Fibroblast of the conjunctiva (primary cell): ENCODE measurements at places on chromosomes 12 and 14.

GRCh38 chr14:82387699-82388098 is 854.0 kb upstream of the SEL1L start:
- peak; percentile 12 for DNase-seq

GRCh38 chr14:32507029-32507984 is 178.2 kb downstream of the AKAP6 start:
- peak; percentile 89 for DNase-seq

DNA sequence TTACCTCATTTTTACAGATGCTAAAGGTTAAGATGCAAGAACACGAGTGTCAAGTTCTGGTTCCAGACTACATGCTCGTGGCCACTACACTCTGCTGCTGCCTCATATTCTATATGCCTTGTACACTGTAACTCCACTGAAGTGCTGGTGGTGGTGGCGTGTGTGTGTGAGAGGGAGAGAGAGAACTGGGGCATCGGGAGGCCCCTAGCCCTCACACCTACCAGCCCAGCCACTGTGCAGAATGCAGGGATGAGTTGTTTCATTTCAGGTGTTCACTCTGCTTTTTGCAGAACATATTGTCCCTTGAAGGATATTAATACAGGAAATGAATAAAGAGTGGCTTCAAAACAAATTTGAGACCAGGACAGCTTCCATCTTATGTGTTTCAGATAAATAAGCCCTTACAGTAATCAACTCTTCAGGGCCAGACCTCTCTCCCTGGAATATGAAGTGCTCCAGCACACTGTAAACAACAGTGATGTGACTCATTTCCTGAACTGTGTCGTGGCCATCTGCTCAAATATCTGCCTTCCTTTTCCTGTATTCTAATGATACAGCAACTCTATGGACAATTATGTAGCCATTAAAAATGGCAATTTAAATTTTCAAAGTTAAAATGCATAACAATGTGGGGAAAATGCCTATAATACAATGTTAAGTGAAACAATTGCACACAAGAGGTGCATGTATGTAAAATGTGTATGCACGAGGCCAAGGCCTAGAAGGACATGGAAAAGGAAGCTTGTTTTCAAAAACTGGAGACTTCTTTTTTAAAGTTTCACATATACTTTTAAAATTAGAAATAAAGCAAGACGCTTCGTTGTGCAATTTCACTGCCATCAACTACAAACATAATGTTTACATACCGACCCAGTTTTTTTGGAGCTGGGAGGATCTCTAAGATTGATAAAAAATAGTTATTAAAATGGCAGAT is 215.4 kb downstream of the PELI2 start:
- no peak for DNase-seq

DNA sequence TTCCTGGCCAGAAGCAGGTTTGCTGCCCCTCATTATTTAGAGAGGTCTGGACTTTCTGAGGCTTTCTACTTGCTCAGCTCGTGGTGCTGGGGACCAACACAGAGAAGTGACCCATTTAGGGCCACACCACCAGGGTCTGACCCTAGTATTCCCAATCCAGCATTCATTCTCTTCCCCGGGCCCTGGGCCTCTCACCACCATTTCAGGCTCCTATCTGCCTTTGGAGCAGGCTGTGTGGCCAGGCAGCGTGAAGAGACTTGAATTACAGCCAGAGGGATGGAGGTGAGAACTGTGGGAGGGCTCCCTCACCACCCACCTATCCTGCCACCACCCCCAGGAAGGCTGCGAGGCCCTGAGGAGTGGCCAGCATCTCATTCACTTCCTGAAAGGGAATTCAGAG is 24.6 kb downstream of the FAM222A start:
- no peak for DNase-seq

GRCh38 chr14:81105961-81106360 is 114.8 kb downstream of the GTF2A1 start:
- DNase-seq: no peak

- no peak for DNase-seq
Measured at GRCh38 chr14:52988139-52988538, 37.3 kb upstream of the FERMT2 start.

DNA sequence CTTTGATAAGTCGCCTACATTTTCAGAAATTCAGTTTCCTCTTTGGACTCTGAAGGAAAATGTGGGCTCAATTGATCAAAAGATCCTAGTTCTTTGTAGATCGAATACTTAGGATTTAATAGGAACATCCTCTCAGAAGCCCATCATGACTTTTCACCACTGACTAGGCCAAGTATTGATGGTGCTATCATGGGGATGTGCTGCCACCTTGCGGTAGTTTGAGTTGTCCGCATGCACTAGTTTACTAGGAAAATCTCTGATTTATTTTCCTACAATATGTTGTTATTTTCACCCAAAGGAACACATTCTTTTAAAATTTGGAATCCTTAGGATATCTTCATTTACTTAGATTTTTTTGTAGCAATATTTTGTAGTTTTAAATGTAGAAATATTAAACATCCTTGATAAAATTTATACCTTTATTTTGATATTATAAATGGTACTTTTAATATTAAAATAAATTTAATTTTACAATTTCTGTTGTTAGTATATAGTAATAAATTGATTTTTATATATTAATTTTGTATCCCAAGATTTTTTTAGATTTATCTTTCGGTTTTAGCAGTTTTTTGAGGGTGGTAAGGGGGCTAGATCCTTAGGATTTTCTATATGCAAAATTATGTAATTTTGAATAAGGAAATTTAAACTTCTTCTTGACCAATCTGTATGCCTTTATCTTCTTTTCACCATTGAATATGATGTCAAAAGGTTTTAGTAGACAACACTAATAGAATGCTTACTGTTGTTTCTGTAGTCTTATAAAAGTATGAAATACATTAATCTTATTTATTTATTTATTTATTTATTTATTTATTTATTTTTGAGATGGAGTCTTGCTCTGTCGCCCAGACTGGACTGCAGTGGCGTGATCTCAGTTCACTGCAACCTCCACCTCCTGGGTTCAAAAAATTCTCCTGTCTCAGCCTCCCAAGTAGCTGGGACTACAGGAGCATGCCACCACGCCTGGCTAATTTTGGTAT is 52.9 kb upstream of the OR9K2 start:
- peak; percentile 67 for DNase-seq
